NCI-H1105 (cell line): ENCODE measurements at places on chromosomes 16 and 17.

DNA sequence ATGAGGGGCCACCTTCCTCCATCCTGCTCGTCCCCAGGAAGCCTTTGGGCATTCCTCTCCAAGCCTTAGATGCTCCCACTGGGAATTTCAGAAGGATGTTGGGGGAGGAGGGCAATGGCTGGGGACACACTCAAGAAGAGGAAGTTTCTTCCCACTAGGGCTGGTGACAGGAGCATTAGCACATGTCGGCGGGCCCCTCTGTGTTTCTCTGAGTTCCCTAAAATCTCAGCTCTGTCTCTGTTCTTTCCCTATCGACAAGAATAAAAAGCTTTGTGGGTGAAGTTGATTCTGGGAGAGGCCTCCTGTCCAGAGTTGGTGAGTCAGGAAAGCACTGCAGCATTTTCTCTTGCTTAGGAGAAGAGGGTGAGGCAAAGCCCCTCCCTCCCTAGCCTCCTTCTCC is 19.7 kb upstream of the C17orf107 start:
- DNase-seq = no peak

DNA sequence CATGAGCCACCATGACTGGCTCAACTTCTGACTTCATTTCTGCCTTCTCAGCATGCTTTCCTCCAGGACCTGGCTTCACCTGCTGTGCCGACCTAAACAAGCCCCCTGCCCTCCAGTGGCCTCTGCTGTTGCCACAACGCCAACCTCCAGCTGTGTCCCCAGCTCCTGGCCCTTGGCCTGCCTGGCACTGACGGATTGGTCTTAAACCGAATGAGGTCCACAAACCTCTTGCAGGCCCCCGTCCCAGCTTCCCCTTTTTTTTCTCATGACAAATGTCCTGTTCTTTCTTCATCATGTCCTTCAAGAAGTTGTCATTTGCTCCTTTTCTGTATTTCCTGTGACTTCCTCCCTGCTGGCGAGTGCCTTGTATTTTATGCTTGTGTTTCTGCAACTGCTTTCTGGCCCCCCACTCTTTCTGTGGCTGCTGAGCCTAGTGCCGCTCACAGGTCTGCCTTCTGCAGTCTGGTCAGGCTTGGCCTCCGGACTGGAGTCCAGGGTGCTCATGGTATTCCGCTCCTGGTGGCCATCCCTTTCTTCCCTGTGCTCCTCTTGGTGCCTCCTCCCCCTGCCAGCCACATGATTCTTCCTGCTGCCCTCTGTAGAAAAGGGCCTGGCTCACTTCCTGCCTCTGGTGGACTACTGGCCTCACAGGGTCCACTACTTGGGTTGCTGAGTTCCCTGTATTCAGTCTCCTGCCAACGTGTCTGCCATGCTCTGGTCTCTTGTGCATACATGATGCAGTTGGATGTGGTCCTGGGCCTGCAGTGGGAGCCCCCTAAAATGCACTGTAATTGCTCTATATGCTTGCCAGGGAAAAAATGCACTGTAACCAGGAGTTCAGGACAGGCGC is 2.9 kb downstream of the ATP6V0C start:
- DNase-seq = no peak

DNA sequence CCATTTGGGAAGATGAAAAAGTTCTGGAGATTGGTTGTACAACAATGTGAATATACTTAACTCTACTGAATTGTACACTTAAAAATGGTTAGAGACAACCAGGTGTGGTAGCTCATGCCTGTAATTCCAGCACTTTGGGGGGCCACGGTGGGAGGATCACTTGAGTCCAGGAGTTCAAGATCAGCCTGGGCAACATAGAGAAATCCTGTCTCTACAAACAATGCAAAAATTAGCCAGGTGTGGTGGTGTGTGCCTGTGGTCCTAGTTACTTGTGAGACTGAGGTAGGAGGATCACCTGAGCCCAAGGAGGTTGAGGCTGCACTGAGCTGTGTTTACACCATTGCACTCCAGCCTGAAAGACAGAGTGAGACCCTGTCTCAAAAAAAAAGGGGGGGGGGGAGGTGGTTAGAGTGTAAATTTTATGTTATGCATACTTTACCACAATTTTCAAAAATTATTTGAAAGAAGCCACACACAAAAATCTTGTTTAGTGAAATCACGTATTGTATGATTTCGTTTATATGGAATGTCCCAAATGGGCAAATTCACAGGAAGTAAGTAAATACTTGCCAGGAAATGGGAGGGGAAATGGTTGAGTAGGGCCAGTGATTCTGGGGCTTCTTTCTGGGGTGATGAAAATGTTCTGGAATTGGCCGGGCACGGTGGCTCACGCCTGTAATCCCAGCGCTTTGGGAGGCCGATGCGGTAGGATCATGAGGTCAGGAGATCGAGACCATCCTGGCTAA is 37.1 kb upstream of the AMZ2 start:
- DNase-seq = no peak

DNA sequence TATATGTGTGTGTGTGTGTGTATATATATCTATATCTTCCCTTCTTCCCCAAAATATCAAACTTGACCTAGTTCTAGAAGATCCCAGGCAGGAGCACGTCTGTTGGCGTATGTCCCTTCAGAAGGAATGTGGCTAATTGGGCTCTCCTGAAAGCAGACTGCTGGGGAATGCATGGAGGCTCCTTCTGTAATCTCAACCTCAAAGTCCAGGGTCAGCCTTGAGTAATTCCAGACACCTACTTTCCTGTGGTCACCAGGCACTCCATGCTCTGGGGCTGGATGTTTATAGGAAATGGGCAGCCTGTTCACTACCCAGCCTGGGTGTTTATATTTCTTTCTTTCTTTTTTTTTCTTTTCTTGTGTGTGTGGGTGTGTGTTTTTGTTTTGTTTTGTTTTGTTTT is 13.4 kb downstream of the BCO1 start:
- DNase-seq = no peak

- DNase-seq = peak; percentile 70
These were observed 16.6 kb downstream of the COPRS start for GRCh38 chr17:31842195-31843069.
